Hematopoietic multipotent progenitor cell treated with erythropoietin and hydrocortisone succinate and interleukin-3 and kit ligand, for 6 days (in vitro differentiated cells): ENCODE measurements at places on chromosomes 16 and 17.

DNA sequence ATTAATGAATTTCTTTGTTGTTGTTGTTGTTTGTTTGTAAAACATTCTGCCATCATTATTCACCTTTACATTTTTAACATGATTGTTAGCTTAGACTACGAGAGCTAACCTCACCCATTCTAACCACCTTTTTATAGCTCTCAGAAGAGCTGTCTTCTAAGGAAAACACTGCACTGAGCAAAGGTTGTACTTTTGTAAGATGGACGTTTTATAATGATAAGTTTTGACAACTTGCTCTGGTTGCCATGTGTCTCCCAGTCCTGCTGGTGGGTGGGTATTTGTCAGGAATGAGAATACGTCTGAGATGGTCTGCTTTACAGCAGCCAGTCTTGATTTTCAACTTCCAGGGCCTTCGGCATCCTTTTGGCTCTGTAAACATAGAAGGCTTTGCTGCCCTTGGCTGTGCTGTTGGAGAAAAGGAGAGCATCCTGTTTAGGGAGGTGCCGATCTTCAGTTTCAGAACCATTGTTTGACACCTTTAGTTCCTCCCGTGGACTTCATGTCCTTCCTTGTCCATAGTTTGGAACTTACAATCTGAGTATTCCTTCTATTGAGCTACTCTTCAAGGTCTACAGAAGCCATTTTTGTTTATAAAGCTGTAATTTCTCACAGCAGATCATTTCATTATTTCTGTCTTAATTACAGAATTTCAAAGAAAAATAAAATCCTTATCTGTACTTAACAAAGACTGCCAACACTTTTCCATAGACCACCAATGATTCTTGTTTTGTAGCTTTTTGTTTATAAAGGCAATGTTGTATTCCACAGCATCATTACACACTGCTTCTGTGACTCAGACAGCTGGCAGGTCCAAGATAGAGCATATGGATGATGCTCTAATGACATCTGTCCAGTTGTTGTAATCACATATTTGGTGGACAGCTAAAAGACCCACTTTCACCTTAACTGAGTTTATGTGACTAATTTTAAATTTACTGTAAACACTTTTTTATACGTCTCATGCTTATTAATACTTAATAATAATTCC is 270.1 kb upstream of the TBX2 start:
- DNase-seq: no peak

GRCh38 chr16:89599902-89600301 is 13.5 kb upstream of the DPEP1 start:
- DNase-seq: no peak

DNA sequence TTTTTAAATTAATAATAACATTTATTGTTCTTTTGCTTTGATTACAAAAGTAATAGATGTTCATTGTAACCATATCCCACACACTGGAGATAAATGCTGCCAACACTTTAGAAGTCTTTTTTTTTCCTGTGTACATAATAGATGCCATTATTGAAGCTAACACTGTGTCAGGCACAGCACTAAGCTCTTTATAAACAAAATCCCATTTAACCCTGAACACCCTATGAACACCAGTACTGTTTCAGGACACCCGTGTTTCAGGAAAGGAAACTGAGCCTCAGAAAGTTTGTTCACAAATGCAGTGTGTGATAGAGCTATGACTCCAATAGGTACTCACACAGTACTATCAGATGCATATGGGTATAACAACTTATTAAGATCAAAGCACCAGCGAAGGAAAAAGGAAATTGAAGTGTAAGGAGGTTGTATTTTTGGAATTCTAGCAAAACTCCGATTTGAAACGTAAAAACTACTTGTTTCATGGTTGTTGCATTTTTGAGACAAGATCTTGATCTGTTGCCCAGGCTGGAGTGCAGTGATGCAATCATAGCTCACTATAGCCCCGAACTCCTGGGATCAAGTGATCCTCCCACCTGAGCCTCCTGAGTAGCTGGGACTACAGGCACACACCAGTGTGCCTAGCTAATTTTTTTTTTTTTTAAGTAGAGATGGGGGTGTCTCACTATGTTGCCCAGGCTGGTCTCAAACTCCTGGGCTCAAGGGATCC is 2.0 kb upstream of the KIFC3 start:
- DNase-seq: no peak

- no peak for DNase-seq
These were observed 20.1 kb downstream of the WFDC1 start for GRCh38 chr16:84314814-84315213.

GRCh38 chr16:4454623-4455022 is 19.8 kb downstream of the NMRAL1 start:
- no peak for DNase-seq

DNA sequence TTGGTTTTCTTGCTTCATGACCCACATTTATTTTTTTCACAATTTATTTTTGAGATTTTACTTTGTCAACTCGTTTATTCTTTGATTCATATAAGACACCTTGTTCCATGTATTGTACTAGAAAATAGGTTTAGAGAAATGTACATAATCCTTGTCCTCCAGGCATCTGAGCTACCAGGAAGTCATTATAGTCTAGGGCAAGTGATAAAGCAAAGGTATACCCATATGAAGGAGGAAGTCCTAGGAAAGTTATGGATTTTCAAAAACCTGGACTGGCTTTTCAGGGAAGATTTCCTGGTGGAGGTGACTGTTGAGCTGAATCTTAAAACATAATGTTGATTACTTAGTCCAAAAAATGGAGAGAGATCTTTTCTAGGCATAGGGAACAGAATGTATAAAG is 98.8 kb upstream of the SHISA6 start:
- no peak for DNase-seq

- DNase-seq: no peak
These were observed 263.5 kb downstream of the SNX29 start for GRCh38 chr16:12240036-12240435.

DNA sequence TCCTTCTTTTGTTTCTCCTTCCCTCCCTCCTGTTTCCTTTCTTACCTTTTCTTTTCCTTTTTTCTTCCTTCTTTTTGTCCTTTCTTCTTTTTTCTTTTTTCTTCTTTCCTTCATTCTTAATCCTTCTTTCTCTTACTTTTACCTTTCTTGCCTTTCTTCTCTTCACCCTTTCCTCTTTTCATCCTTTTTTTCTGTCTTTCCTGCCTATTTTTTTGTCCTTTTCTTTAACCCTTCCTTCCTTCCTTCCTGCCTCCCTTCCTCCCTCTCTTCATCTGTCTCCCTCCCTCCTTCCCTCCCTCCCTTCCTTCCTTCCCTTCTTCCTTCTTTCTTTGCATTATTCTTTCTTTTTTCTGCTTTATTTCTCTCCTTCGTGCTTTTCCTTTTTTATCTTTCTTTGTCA is 160.7 kb downstream of the AXIN2 start:
- no peak for DNase-seq

DNA sequence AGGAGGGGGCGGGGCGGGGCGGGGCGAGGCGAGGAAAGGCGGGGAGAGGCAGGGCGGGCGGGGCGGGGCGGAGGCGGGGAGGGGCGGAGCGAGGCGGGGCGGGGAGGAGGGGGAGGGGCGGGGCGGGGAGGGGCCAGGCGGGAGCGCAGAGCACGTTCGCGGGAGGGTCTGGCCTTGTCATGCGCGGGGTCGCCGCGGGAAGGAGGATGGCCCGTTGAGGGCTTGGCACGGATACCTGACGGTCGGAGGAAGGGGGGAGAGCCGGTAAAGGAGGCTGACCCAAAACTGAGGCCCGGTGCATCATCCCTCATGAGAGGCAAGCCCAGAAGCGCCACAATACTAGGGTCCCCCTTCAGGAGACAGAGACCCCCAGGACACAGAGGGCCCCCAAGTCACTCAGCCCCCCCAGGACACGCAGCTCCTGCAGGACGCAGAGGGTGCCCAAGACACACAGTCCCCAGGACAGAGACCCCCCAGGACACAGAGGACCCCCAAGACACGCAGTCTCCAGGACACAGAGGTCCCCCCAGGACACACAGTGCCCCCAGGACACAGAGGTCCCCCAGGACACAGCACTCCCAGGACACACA is 593 bp upstream of the WDR45B start:
- peak; percentile 44 for DNase-seq

- DNase-seq: peak; percentile 92
These were observed 982 bp upstream of the NEURL4 start for GRCh38 chr17:7329997-7330637.

DNA sequence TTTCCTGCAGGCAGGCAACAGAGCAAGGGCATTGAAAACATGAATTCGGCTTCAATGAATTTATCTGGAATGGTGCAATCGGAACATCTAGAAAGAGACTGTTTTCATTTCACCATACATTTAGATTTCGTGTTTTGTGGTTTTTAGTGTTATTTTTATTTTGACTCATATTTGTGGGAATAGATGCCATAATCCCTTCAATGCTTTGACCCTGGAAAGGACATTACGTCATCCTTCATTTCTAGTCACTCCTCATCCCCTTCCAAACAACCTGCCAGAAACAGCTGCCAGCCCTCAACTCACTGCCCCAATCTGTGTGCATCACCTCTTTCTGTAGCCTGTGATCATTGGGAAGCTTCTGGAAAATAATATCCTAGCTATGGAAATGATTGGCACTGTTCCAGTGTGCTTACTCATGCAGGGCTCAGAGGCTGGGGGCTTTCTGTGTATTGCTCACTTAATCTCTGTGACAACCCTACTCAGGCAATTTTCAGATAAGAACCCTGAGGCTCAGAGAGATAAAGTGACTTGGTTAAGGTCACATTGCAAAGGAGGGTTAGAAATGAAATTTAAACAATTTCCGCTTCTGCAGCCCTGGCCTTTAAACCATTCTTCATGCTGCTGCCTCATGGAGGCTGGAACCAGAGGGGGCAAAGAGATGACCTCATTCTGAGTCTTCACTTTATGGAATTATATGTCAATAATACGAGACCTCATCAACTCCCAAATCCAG is 9.5 kb upstream of the KSR1 start:
- DNase-seq: peak; percentile 82

DNA sequence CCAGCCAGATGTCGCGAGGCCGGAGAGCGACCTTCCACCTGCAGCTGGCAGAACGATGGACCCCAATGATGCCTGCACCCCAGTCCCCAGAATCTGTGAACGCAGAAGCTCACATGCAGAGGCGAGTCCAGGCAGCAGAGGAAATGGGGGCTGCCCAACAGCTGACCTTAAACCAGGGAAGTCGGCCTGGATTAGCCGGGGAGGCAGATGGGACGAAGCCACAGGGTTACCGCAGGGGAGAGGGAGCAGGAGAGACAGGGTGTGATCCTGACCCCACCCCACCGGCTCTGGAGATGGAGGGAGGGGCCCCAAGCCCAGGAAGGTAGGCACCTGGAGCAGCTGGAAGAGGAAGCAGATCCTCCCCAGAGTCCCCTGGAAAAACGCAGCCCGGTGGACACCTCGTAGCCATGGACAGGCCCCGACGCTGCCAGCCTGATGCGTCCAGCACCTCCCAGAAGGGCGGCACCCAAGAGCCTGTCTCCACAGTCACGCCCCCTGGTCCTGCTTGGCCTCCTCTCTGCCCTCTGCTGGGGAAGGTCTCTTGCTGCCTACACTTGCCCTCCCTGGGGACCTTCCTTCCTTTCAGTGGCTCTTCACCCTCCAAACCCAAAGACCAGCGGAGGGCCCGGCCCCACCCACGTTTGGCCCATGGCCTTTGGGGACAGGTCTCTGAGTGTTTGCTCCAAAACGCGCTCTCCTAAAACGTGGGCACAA is 37.3 kb downstream of the PIEZO1 start:
- DNase-seq: peak; percentile 94

DNA sequence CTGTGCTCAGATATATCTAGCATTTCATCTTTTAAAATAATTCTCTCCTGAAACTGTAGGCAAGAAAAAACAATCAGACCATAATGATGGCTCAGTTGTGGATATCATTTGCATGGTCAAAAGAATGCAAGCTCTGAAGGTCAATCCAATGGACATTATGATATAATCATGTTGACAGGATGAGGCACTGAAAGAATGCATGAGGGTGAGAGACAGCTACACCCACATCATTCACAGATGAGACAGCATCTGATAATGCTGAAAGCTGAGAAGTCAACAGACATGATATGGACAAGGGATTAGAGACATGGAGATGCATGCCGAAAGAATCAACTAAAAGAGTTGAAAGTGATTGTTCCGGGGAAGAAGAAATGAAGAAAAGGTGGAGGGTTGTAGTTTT is 346.4 kb upstream of the CDH5 start:
- DNase-seq: no peak

GRCh38 chr17:11805952-11806351 is 191.3 kb downstream of the ZNF18 start:
- DNase-seq: no peak

DNA sequence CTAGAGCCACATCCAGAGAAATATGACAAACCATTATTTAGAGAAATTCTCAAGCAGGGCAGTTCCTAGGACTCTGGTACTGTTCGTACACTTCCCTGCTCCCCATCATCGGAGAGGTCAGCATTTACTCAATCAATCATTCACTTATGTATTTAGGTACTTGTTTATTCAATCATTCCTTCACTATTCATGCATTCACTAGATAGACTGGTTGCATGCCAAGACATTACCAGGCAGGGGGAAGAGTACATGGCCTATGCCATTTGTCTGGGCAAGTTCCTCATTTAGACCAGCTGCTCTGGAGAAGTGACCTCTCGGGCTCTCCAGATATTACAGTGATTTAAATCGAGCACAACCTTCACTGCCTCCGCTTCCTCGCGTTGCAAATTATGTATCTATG is 603.4 kb downstream of the KCNJ2 start:
- peak; percentile 3 for DNase-seq

- no peak for DNase-seq
These were observed 85.9 kb downstream of the EMP2 start for GRCh38 chr16:10494343-10495030.

- DNase-seq: peak; percentile 25
These were observed 74.0 kb upstream of the CREBBP start for GRCh38 chr16:3954411-3954921.

DNA sequence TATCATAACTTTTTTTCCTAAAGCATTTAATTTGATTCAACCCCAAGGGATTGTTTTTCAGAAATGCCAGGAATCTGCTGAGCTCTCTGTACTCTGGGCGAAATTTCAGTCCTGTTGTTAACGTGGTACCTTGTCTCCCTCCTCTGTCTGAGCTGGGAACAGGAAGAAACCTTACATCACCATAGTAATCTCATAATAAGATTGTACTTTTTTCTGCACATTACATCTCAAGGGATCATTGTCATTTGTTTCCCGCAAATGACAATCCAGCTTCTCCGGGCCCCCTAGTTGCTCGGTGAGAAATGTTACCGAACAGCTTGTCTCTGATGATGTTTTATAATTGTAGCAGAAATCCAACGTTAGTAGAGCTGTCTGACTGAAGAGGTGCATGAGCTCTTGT is 152.7 kb upstream of the ERCC4 start:
- no peak for DNase-seq

- DNase-seq: no peak
These were observed 8.8 kb downstream of the RSAD1 start for GRCh38 chr17:50487213-50488096.

GRCh38 chr16:53503991-53504663 is 1.1 kb upstream of the AKTIP start:
- peak; percentile 13 for DNase-seq

GRCh38 chr17:3981455-3981854 is 17.2 kb upstream of the ATP2A3 start:
- no peak for DNase-seq
